ENCODE measurements at places on chromosomes 12 and 14.

DNA sequence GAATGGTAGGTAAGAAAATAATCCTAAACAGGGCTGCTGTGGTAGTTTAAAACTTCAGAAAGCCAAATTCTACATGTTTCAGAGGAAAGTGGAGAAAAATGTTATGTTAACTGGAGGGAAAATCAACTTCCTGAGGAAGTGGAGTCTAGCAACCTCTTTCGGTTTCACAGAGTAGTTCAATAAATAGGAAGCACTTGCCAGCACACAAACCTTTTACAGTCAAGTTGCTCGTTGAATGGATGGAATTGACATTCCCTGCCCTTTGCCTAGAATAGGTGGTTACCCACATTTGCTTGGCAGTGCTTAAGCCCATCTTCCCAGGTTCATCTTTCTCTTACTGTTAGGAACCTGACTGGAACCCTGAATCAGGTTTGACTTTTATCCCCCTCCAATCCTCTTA, 15.9 kb downstream of the ANKRD13A start:
- DNase-seq: no peak

GRCh38 chr14:20343862-20344220, 406 bp downstream of the PARP2 start:
- no peak for DNase-seq

DNA sequence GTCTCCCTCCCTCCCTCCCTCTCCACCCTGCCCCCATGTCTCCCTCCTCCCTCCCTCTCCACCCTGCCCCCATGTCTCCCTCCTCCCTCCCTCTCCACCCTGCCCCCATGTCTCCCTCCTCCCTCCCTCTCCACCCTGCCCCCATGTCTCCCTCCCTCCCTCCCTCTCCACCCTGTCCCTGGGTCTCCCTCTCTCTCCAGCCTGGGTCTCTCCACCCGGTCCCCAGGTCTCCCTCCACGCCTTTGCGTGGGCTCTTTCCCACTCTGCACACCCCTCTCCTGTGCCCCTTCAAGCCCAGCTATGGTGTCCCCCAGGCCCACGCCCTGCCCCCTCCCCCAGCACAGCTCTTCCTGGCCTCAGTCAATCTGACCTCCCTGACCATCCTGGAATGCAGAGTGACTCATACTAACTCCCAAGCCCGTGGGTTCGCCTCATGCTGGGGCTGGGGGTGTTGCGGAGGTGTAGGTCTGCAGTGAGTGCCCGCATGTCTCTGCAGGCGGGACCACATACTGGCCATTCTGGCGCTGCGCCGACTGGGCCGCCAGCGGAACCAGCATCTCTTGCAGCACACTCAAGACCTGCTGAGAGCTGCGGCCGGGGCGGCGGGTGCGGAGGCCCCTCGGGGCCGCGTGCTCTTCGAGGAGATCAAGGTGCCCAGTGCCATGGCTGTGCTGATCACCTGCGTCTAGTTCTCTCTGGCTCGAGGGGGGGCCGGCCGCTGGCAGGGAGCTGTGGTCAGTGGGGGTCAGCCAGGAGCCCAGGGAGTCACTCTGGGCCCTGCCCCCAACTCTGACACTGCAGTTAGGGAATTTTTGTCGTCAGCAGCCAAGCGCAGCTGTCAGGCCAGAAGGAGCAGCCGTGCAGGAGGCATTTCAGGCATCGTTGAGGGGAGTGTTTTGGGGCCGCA, 13.5 kb upstream of the TNFAIP2 start:
- no peak for DNase-seq

- DNase-seq: no peak
Measured at GRCh38 chr12:50992819-50993218, 33.4 kb downstream of the SLC11A2 start.

DNA sequence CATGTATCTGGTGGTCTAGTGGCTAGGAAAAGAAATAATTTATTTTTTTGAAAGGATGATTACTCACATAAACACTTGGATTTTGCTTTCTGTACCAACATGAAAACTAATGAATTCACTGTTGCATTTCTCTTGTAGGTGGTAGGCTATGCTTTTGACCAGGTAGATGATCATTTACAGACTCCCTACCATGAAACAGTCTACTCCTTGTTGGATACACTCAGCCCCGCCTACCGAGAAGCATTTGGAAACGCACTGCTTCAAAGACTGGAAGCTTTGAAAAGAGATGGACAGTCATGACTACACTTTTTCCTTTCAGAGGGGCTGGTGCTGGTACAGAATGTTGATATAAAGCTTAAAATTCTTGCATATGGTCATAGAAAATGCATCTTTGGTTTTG, 6.5 kb upstream of the AK7 start:
- DNase-seq: no peak

DNA sequence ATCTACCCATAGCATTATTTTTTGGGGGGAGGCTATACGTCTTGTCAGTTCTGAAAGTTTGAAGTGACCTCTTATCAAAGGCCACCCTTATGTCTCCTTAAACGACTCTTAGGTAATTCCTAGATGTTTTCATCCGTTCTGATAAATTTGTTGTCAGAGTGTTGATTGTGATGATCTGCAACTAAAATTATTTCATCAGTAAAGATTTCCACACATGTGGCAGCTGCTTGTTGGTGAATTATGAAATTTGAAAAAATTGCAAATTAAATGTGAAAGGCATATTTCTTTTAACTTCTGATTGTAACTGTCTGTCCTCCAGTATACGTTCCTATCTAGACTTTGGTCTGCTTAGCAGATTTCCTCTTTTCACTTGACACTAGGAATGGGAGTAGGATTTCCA, 1.4 kb downstream of the ADIPOR2 start:
- no peak for DNase-seq

GRCh38 chr14:21026988-21027315, 2.1 kb upstream of the NDRG2 start:
- no peak for DNase-seq

GRCh38 chr12:2581293-2582045, 213.3 kb upstream of the FKBP4 start:
- no peak for DNase-seq

GRCh38 chr12:48061938-48062719, 43.8 kb downstream of the SENP1 start:
- DNase-seq: peak; percentile 4

GRCh38 chr12:89344862-89345202, 7.5 kb downstream of the DUSP6 start:
- no peak for DNase-seq

DNA sequence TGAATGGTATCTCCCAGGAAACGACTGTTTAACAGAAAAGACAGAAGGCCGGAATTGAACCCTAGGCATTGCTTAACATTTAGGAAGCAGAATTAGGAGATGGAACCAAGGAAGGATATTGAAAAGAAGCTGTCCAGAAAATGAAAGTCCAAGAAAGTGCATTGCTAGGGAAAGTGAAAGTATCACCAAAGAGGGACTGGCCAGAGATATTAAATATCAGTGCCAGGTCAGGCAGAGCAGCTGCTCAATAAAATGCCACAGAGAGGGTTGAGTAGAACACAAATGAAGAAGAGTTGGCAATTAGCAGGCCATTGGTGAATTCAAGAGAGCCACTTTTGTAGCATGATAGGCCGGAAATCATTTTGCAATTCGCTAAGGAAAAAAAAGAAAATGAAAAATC, 101.6 kb downstream of the CFAP54 start:
- DNase-seq: no peak

GRCh38 chr12:63069860-63070617, 81.0 kb downstream of the AVPR1A start:
- DNase-seq: no peak

- DNase-seq: peak; percentile 85
Measured at GRCh38 chr14:26204728-26205479, 392.9 kb downstream of the NOVA1 start.

- DNase-seq: no peak
Measured at GRCh38 chr12:20657496-20657895, 37.6 kb upstream of the SLCO1C1 start.
